Stimulated activated CD8-positive, alpha-beta memory T cell treated with anti-CD3 and anti-CD28 coated beads, Interleukin-4, amount 100 ng/mL, for 24 hours (primary cell): ENCODE measurements at places on chromosomes 2 and 18.

DNA sequence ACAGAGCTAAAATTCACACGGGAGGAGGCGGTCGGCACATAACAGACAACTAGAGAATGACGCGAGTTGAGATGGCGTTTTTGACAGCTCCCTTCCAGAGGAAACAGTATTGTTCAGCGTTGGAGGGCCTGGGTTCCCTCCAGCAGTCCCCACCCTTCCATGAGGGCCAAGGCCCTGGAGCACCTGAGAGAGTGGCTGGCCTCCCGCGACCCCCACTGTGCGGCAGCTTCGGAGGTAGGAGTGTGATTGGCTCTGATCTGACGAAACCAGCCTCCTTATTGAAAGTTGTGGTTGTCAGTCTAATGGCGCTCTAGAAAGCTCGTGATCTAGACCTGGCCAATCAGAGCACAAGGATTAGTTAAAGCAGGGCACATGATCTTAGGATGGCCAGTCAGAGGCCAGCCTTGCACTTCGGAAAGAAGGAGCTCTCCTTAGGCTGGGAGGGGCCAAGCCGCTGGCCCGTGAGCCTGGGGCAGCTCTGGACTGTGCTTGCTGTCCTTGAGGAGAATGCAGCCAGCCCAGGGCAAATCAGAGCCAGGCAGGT is 104.5 kb upstream of the CELF4 start:
- DNase-seq, result no peak

GRCh38 chr2:209472871-209473270 is 49.0 kb downstream of the MAP2 start:
- DNase-seq, result no peak

DNA sequence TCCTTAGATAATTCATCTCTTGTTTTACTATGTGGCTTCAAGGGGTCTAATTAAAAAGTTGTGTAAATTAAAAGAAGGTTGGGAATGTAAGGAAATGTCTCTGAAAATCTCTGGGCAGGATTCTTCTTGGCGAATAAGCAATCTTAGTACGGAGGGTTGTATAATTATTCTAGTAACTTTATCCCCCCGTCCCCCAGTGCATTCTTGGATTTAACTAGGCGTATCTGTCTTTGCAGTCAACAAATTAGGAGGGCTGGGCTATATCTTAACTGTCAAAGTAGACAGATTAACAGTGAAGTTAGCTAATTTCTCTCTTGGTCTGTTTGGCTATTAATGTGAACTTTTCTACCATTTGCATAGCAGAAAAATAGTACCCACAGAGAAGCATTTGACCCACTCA is 329.8 kb upstream of the THUMPD2 start:
- no peak for DNase-seq

DNA sequence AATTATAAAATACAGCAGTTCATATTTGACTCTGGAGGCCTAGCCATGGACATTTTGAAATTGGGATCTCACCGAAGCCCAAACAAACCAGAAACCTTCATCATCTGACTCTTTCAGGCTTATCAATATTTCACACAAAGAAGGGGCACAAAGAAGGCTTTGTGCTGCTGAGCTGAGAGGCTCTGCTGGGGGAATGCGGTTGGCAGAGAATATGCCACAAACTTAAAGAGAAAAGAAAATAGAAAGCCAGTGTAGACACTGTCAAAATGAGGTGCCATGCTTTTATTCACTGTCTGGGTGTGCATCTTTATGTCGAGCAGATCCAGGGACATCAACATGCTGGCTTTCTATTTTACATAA is 162.6 kb downstream of the QPCT start:
- no peak for DNase-seq

GRCh38 chr18:31450409-31450808 is 2.9 kb downstream of the DSG3 start:
- DNase-seq, result no peak

DNA sequence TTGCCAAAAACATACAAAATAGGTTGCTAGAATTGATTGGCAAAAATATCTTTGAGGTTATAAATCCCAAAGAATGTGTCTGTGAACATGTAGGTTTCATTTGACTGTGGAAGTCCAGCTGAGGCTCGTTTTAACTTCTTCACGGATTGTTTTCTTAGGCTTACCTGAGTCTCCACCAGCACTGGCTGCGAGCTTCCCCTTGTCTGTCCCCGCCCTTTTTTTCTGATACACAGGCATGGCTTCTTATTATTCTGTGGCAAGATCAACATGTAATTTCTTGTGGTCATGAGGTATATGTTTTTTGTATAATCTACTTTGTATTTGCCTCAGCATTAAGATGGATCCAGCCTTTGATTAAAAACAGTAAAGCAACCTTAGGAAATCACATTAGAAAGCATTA is 7.2 kb upstream of the SLC40A1 start:
- DNase-seq, result no peak

DNA sequence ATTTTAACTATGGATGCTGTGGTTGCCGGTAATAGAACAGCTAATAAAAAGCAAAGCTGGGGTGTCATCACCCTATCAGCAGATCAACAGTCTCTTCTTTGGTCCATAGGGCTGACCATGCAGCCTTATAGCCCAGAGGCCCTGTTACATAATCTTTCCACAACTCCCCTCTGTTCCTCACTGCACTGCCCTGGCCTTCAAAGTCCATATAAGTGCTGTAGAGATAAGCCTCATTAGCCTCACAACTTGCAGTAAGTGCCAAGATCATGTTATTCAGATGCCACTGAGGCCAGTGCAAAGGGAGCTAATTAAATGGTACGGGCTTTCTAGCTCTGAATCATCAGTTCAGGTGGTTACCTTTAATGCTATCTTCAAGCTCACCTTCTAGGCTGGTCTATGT is 89.7 kb upstream of the CXCR4 start:
- no peak for DNase-seq

- DNase-seq, result no peak
These were observed 255.3 kb upstream of the CCDC68 start for GRCh38 chr18:55214534-55214933.

- DNase-seq, result no peak
These were observed 3.9 kb downstream of the SALL3 start for GRCh38 chr18:78983512-78983911.

- DNase-seq, result no peak
These were observed 51.7 kb upstream of the ITPRID2 start for GRCh38 chr2:181839811-181840210.

DNA sequence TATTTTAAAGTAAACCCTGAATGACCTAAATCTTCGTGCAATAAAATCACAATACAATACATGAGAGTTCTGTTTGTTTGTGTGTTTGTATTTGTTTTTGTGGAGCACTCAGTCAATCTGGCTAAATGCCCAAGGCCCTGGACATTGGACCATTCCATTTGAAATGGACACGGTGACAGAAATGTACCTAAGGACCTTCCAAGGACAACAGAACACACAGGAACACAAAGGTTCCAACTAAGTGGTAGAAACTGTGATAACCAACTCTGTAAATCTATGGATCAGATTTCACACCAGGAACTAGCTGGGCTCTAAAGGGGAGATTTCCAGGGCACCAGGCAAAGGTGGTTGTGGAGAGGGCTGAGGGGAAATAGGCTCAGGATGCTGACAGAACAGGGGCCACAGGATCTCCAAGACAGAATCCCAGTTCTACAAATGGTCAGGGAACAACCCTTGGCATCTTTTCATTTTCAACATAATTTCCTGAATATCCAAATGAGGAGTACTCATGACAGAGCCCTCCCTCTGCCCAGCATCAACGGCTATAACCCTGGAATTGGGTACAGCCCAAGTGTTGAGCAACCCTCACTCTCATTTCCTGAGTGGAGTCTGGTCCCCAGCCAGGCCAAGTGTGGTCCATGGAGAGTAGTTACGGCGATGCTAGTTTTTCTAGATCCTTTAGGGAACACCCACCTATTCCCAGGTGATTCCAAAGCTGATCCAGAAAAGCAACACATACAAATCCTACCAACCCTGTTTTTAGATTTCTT is 78.4 kb downstream of the NCKAP5 start:
- no peak for DNase-seq

- DNase-seq, result no peak
These were observed 49.7 kb upstream of the ST3GAL5 start for GRCh38 chr2:85938456-85938855.

DNA sequence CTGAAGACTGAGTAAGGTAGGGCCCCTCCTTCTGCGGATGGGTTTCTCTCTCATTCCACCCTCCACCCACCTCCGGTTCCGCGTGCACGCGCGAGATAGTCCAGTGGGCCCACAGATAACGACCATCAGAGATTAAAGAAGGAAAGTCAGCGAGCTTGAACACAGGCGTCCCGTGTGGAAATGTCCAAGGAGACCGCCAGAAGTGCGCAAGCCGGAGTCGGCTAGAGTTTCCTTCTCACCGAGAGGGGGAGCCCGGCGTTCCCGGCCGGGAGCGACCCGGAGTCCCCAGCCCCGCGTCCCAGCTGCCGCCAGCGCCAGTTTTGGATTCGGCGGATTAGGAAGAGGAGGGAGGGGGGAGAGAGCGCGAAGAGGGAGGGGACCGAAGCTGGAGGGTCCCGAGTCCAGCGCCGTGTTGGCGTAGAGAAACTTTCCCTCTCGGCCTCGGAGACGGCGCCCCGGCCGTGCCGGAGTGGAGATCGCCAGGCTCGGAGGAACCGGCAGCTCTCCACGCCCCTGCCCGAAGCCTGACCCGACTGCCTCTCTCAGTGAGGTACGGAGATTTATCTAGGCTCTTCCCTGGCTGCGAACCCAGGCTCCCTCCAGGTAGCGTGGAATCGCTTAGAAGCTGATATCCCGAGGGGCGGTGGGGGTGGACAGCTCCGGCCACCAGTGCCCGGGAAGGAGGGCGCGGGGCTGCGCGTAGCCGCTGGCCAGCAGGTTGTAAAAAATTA is at the start of gene GULP1:
Gene GULP1, plus strand, starts transcription at position 258 of the 731 bp plus-strand sequence. CDS start 185,829 bp downstream, outside the sequence.
- DNase-seq, result no peak

DNA sequence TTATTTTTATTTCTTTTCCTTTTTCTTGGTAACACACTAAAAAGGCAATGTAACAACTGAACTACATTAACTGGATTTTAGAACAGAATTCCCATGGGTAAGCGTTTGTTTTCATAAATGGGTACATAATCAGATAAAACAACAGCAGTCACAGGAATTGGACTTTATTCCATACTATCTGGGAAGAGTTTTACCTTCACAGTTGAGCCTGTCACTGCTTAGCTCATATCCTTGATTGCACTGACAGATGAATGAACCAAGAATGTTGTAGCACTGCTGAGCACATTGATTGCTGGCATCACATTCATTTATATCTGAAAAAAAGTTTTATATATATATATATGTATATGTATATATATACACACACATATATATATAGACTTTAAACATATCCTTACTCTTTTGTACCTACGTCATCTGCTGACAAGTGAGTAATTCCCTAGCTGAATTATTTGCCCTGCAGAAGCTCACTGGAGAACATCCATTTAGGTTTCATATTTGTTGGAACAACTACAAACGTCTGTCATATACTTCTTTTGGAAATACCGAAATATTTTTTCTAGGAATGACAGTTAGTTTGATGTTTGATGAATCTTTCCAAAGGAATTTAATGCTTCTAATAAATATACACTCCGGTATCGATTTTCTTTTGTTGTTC is 47.0 kb downstream of the EFEMP1 start:
- DNase-seq, result no peak

DNA sequence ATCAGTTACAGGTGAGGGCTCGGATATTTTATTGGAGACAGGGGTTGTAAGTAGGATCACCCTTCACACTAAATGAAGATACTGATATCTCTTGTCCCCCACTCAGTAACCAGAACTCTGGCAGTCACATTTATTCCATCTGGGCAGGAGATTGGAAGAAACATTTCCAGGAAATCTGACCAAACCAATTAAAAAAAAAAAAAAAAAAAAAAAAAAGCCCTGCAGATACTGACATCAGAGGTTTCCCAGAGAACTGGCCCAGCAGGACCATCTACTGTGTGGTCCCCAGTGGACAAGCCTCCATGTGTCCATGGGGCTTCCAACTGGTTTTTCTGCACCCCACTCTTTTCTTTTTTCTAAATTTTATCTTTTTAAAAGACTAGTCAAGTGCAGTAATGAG is 41.3 kb downstream of the SH2D6 start:
- DNase-seq, result no peak

DNA sequence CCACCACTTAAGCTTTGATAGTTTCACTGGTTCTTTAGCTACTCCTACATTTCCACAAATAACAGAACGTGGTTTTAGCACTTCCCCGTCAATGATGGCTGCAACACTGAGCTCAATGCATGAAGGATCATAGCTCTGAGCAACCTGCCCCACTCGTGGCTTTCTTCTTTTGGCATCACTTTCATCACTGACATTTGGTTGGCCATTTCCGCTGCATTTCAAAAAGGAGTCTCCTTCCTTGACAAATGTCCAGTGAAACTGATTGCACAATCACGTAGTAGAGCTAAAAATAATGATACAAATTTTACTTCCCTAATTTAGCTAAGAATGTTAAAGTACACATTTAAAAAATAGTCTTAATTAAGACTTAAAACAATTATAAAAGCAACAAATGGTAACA is 205.2 kb upstream of the HDAC4 start:
- DNase-seq, result no peak

- DNase-seq, result no peak
These were observed 80.8 kb downstream of the INPP5D start for GRCh38 chr2:233140978-233141377.

- DNase-seq, result no peak
These were observed 28.5 kb upstream of the CEP68 start for GRCh38 chr2:65027616-65028244.

GRCh38 chr18:46641917-46642316 is 15.1 kb downstream of the LOXHD1 start:
- DNase-seq, result no peak

DNA sequence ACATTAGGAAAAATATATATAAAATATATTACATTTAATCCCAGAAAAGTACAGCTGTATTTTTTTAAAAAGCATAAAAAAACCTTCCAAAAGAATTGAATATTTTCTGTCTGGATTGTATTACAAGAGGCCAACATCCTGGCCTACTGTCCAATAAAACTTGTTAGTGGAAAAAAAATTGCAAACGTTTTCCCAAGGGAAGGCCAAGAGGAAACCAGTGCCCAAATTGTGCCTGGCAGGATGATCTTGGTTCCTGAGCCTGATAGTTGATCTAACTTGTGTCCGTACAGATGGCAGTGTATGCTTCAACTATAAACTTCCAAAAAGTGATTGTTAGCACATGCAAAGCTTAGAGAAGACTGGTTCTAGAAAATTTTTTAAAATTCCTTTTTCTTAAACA is 90.6 kb upstream of the LPIN2 start:
- no peak for DNase-seq

GRCh38 chr2:234970477-234970882 is 18.7 kb downstream of the SH3BP4 start:
- no peak for DNase-seq

GRCh38 chr2:237316339-237316738 is 97.6 kb downstream of the COL6A3 start:
- no peak for DNase-seq

DNA sequence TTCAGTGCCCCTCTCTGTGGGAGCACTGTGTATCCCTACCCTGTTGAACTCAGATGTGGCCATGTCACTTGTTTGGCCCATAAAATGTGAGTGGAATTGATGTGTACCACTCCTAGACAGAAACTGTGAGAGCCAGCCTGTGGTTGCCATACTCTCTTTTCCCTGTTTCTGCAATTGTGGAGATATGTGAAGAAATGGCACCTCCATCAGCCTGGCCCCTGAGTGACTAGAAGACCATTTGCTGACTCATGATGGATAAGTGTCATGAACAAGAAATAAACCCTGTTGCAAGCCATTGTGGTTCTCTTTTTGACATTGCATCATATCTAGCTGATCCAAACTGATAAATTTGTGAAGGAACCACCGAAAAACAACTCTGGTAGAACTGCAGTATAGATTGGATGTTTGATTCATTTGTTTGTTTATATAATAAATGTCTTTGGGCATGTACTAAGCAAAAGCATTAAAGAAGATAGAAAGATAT is 214.5 kb upstream of the FBXO11 start:
- DNase-seq, result no peak
